ENCODE measurements at places on chromosomes 3 and 15.

DNA sequence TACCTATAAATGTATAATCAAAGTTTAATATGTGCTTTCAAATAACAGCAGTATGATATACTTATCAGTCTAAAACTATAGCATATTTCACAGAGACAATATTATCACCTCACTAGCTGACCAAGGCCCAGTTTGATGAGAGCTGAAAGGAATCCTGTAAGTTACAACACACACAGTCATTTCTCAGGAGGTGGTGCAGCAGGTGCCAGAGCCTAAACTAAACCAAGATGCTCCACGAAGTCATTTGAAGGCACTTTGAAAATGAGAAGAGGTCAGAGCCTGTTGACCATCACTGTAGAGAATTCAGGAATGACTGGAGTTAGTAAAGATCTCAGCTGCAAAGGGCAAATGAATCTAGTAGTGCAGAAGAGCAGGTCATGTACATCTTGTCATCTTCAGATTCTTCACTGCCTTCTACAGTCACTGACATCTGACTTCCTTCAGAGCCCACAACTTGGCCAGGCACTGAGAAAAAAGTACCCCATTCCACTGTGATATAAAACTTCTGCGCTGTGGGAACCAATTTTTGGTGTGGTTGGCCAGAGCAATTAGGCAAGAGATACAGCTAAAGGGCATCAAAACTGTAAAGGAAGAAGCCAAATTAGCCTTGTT is 7.9 kb downstream of the GBE1 start:
- no peak for DNase-seq
- no peak overlapping the region for H3K27ac ChIP-seq
- no peaks in the 10 kb centered on the region for H3K4me1 ChIP-seq
- no peak overlapping the region for H3K4me3 ChIP-seq
- no peaks in the 10 kb centered on the region for H3K27me3 ChIP-seq
- peaks cover 20% of the 10 kb centered on the region for H3K36me3 ChIP-seq

DNA sequence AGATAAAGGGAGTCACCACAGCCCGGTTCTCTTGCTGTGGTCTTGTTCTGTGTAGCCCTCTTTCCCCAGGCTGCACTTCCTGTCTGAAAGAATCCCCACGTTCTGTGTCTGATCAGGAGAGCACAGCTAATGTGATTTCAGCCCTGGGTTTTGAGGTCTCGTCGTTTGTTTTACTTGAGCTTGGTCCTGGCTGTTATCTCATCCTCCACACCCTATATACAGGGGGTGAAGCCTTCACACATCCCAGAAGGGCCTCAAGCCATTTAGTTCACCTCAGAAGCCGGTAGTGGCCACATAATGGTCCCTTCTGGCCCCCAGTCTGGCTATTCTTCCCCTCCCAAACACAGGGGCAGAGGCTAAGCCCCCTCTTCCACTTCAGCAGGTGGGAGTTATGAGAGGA is 115.6 kb downstream of the PDE8A start:
- H3K27ac ChIP-seq = no peak overlapping the region
- no peaks in the 10 kb centered on the region for H3K4me1 ChIP-seq
- peaks cover 70% of the 10 kb centered on the region for H3K36me3 ChIP-seq
- H3K27me3 ChIP-seq = no peaks in the 10 kb centered on the region

GRCh38 chr3:153463895-153464294 is 301.9 kb downstream of the RAP2B start:
- H3K36me3 ChIP-seq = no peaks in the 10 kb centered on the region
- DNase-seq = no peak
- H3K27ac ChIP-seq = no peak overlapping the region
- no peaks in the 10 kb centered on the region for H3K27me3 ChIP-seq
- H3K4me1 ChIP-seq = no peaks in the 10 kb centered on the region

DNA sequence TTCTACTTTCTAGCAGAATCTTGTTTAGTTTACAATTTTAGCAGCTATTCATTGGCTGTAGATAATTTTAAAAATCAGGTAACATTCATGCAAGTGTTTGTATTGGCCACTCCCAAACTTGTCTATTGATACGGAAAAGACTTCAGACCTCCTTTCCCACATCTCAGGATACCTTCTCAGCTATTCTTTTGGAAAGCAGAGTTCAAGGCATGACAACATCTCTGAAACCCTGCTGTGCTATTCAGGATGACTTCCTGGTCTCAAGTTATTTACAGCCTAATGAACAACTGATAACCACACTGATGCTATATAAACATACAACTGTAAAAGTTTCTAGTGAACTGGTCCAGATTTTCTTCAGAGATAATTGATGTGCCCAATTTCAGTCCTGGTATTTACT is 55.8 kb downstream of the DZIP3 start:
- H3K4me1 ChIP-seq = no peaks in the 10 kb centered on the region
- H3K27me3 ChIP-seq = no peaks in the 10 kb centered on the region
- H3K36me3 ChIP-seq = no peaks in the 10 kb centered on the region
- H3K4me3 ChIP-seq = no peak overlapping the region

DNA sequence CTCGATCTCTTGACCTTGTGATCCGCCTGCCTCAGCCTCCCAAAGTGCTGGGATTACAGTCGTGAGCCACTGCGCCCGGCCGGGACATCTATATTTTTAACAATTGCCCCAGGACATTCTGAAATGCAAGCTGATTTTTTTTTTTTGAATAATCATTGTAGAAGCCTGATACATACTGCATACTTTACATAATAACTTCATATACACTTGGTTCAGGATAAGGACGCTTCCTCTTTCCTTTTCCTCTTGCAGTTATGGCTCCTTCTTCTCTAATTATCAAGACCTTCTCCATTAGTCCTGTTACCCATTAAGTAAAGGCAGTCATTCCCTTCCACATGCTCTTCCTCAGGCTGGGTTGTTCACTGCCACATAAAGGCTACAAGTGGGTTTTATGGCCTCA is 58.3 kb downstream of the SLCO3A1 start:
- H3K4me1 ChIP-seq = peaks cover 14% of the 10 kb centered on the region
- peaks cover 11% of the 10 kb centered on the region for H3K36me3 ChIP-seq
- H3K27ac ChIP-seq = peak overlapping the region; percentile 64
- DNase-seq = peak; percentile 48
- H3K27me3 ChIP-seq = no peaks in the 10 kb centered on the region
- H3K4me3 ChIP-seq = no peak overlapping the region

GRCh38 chr3:56987238-56987895 is 73.1 kb upstream of the SPATA12 start:
- H3K36me3 ChIP-seq = no peaks in the 10 kb centered on the region
- H3K4me1 ChIP-seq = no peaks in the 10 kb centered on the region
- H3K27me3 ChIP-seq = no peaks in the 10 kb centered on the region
- H3K4me3 ChIP-seq = no peak overlapping the region
- H3K27ac ChIP-seq = no peak overlapping the region

DNA sequence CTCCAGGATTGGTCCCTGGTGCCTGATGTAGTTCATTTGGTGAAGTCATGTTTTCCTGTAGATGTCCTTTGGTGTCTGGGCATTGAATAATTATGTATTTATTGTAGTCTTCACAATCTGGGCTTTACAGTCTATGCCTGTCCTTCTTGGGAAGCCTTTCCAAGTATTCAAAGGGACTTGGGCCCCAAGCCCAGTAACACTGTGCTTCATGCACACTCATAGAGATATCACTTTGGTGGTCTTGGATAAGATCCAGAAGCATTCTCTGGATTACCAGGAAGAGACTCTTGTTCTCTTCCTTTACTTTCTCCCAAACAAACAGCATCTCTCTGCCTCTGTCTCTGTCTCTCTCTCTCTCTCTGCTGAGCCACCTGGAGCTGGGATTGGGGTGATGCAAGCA is 281.1 kb upstream of the GOLGA6L4 start:
- no peaks in the 10 kb centered on the region for H3K36me3 ChIP-seq
- no peak overlapping the region for H3K4me3 ChIP-seq
- no peak overlapping the region for H3K27ac ChIP-seq
- H3K4me1 ChIP-seq = no peaks in the 10 kb centered on the region
- no peaks in the 10 kb centered on the region for H3K27me3 ChIP-seq

DNA sequence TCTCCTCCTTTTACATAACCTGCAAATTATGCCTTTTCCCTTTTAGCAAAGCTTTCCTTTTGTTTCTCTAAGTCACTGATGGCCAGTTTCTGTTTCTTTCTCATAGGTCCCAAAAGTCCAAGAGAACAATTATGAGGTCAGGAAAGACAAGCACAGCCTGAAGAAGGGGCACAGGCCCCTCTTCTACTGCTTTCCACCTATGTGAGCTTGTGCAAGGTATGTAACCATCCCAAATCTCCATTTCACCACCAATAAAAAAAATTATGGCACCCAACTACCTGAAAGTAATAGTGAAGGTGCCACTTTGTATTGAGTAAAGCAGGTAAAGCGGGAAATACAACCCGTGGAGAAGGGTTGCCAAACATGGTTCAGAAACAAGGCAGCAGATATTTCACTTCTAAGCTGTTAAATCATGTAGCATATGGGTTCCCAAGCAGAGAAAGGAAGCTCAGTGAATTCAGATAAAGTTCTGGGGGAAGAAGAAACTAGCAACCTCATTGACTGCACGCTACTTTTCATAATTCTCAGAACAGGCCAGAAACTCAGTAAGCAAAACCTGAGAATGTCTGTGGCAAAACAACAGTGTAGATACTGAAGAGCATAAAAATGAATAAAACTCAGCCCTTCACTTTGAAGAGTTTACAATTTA is 4.2 kb downstream of the PLOD2 start:
- H3K4me1 ChIP-seq = peaks cover 17% of the 10 kb centered on the region
- no peak for DNase-seq

GRCh38 chr15:84572231-84572630 is 28.6 kb upstream of the ZSCAN2 start:
- no peak overlapping the region for H3K4me3 ChIP-seq
- H3K36me3 ChIP-seq = no peaks in the 10 kb centered on the region
- no peak overlapping the region for H3K27ac ChIP-seq
- peaks cover 10% of the 10 kb centered on the region for H3K4me1 ChIP-seq

DNA sequence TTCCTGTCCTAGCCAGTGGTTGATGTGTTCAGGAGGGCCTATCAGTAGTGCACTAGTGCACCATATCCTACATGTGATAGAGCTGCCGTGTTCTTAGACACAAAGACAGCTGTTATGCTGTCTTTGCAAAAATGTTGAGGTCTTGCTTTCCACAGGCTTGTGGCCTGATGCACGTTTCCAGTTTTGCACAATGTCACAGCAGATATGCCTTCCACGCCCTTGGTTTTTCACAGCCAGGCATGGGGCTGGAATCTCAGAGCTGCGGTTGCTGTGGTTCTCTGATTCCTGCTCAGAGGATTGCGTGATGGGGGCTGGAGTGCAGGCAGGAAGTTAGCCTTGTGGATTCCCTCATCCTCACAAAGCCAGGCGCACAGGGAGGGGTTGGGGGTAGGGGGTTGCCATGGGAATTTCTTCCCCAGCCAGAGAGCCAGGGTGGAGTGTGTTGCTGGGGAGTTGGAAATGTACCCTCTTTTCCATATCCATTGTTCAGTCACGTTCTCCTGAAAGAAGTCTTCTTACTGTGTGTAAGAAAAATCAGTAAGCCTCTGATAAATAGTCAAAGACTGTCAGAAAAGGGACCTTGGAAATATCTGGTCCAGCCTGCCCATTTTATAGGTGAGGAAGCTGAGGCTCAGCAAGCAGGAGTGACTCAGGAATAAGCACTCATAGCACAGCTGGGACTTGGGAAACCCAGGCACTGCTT is 79.4 kb downstream of the SMAD3 start:
- H3K4me1 ChIP-seq = peaks cover 74% of the 10 kb centered on the region
- no peaks in the 10 kb centered on the region for H3K36me3 ChIP-seq
- H3K4me3 ChIP-seq = no peak overlapping the region
- H3K27ac ChIP-seq = no peak overlapping the region
- DNase-seq = peak; percentile 86
- H3K27me3 ChIP-seq = no peaks in the 10 kb centered on the region

DNA sequence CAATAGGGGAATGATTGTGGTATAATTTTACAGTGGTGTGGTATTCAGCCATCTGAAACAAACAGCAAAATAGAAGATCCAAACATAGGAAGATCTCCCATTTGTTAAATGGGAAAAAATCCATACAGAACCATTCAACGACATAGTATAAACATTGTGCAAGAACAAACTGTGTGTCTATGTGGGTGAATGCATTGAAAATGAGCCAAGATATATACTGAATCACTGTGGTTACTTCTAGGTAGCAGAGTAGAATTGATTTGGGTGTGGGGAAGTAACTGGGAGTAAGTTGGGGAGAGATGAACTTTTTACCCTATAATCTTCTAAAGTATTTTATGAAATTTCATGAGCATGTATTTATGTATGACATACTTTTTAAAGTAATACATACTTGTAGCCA is 123.1 kb upstream of the UMPS start:
- peaks cover 2% of the 10 kb centered on the region for H3K27me3 ChIP-seq
- no peak for DNase-seq
- no peak overlapping the region for H3K4me3 ChIP-seq
- no peaks in the 10 kb centered on the region for H3K36me3 ChIP-seq
- H3K27ac ChIP-seq = no peak overlapping the region

DNA sequence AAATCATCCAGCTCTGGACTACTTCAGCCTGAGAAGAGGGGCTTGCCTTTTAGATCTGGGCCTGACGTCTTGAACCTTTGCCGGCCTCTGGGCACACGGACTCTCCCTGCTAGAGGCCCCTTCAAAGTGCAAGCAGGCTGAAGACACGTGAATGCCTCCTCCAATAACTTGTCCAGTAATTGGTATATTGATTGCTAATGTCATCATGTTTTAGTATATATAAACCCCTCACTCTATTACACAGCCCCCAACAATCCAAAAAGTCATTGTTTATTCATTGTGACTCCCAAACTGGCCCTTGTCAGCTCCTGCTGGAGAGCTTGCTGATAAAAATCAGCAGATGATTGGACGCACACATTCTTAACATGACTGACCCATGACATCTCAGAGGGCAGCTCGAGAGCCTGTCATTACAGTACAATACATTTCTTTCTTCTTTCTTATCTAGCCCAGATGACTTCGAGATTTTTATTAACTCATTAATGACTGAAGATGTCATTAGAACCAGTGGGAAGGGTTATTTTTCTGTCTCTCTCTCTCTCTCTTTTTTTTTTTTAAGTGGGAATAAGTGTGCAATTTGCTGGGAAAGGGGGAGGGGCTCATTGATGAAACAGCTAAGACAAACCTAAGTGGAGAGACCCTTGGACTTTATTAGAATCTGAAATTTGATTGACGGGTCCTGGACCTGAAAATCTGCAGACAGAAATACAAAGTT is 65.5 kb upstream of the NR2F2 start:
- no peaks in the 10 kb centered on the region for H3K4me1 ChIP-seq
- DNase-seq = no peak
- no peaks in the 10 kb centered on the region for H3K27me3 ChIP-seq
- no peak overlapping the region for H3K27ac ChIP-seq
- no peak overlapping the region for H3K4me3 ChIP-seq

- H3K27ac ChIP-seq = peak overlapping the region; percentile 62
- DNase-seq = peak; percentile 14
- H3K36me3 ChIP-seq = peaks cover 32% of the 10 kb centered on the region
- peaks cover 40% of the 10 kb centered on the region for H3K4me1 ChIP-seq
- H3K27me3 ChIP-seq = no peaks in the 10 kb centered on the region
These were observed 24.1 kb downstream of the ZNF592 start for GRCh38 chr15:84772467-84772866.

DNA sequence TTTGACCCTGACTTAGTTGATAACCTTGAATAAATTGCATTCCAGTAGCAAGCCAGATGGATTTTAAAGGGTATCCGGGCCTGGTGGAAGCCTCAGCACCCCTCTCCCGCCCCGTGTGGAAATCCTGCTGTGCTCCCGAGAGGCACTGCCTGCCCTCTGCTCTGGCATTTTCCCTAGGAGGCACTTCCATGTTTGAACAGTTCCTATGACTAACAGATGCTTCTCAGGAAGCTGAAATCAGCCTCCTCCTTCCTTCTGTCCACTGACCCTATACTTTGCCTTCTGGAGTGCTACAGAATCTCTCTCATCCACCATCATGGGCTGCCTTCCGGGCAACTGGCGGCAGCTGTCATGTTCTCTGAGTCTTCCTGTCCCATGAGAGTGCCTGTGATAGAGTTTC is 90.8 kb downstream of the GABRG3 start:
- no peaks in the 10 kb centered on the region for H3K27me3 ChIP-seq
- H3K4me1 ChIP-seq = no peaks in the 10 kb centered on the region
- no peak for DNase-seq
- no peak overlapping the region for H3K27ac ChIP-seq
- H3K36me3 ChIP-seq = no peaks in the 10 kb centered on the region

Data from CD14-positive monocyte (primary cell).